ENCODE measurements at places on chromosomes 7 and 10.

GRCh38 chr7:67631476-67631875, 634.8 kb downstream of the TYW1 start:
- H3K27ac ChIP-seq = no peak overlapping the region
- DNase-seq = no peak
- no peaks in the 10 kb centered on the region for H3K4me1 ChIP-seq
- no peak overlapping the region for H3K4me3 ChIP-seq

DNA sequence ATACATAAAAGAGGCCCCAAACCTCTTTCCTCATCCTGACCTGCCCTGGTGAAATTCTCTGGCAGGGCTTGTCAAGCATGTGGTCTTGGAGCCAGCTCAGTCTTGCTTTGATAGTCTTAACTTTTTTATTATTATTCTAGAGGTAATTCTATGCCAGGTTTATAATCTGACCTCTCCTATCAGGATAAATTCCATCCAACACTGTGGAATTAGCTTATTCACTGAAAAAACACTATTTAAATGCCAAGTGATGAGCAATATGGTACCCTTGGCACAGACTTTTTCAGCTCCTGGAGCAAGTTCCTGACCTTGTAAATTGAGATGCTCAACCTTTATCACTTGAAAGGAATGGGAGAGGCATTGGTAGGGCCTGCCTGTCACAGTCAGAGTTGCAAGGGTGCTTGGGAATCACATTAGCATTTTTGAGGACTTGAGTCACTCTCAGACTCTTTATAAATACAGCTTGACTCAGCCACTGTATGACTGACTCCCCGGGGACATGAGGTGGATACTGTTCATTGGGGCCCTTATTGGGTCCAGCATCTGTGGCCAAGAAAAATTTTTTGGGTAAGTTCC, at the start of gene CPA4:
Gene CPA4 (plus strand): TSS at position 480 of the 576 bp plus-strand sequence. CDS start 20 bp downstream, at position 500.
- no peaks in the 10 kb centered on the region for H3K27me3 ChIP-seq
- DNase-seq = peak; percentile 99
- H3K36me3 ChIP-seq = no peaks in the 10 kb centered on the region
- H3K4me3 ChIP-seq = no peak within 1 kb of the TSS
- H3K4me1 ChIP-seq = peaks cover 14% of the 10 kb centered on the region

- DNase-seq = no peak
- no peaks in the 10 kb centered on the region for H3K27me3 ChIP-seq
- peaks cover 9% of the 10 kb centered on the region for H3K4me1 ChIP-seq
- H3K4me3 ChIP-seq = peak within 1 kb of the TSS; percentile 87
- H3K36me3 ChIP-seq = no peaks in the 10 kb centered on the region
Measured at GRCh38 chr7:77537136-77537777, at the start of gene PTPN12. Gene PTPN12 (plus strand): TSS chr7:77537295. CDS start chr7:77537547, 252 bp downstream.

DNA sequence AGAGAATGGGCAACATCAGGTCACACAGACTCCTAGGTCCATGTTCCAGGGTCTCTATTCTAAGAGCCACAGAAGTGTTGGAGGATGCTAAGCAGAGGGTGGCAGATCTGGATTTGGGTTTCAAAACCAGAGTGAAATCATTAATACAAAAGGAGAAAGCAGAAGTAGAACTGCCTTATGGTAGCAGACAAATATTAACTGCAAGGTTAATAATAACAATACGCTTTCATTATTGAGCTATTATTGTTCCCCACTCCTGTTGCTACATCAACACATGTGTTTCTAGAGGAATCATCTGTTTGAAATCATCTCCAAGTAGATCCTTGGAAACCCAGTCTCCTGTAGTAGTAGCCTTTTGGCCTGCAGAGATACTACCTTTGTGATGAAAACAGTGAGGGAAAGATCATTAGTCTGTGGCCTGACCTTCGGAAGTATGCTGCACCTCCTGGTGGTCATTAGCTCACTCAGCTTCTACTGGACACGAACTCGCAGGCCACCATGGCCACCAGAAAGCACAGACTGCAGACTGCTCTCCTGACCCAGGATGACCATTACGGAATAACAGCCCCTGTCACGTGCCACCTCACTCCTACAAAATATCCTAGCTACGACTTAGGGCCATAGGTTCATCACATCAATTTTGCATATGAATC, 84.6 kb downstream of the XPNPEP1 start:
- H3K4me3 ChIP-seq = no peak overlapping the region
- no peaks in the 10 kb centered on the region for H3K4me1 ChIP-seq
- DNase-seq = no peak
- no peak overlapping the region for H3K27ac ChIP-seq

DNA sequence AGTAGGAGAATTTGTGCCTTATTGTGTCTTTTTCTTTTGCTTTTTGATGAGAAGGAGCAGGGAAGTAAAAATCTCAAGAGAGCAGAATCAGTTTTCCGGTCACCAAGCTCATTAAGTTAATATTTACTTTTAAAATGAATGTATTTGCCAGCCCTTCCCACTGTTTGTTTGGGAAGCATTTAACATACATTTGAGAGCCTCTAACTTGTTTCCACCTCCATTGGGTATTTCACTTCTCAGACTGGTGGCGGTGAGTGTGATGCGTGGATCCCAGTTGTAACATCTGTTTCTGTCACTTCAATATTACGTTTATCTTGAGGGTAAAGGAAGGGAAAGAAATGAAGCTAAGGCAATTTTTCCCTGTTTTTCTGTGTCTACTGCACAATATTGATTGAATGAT, 22.8 kb downstream of the CDK14 start:
- H3K27ac ChIP-seq = no peak overlapping the region
- DNase-seq = no peak
- peaks cover 4% of the 10 kb centered on the region for H3K4me1 ChIP-seq
- H3K27me3 ChIP-seq = no peaks in the 10 kb centered on the region
- H3K4me3 ChIP-seq = no peak overlapping the region

GRCh38 chr10:33237736-33238624, 96.5 kb downstream of the NRP1 start:
- DNase-seq = peak; percentile 99
- H3K4me1 ChIP-seq = peaks cover 33% of the 10 kb centered on the region
- no peaks in the 10 kb centered on the region for H3K27me3 ChIP-seq
- no peak overlapping the region for H3K4me3 ChIP-seq
- H3K27ac ChIP-seq = peak overlapping the region; percentile 47

GRCh38 chr7:103423467-103424179, 22.4 kb downstream of the SLC26A5 start:
- H3K36me3 ChIP-seq = no peaks in the 10 kb centered on the region
- H3K27ac ChIP-seq = no peak overlapping the region
- H3K4me1 ChIP-seq = no peaks in the 10 kb centered on the region

GRCh38 chr7:2186166-2186565, 46.6 kb downstream of the MAD1L1 start:
- no peaks in the 10 kb centered on the region for H3K27me3 ChIP-seq
- no peaks in the 10 kb centered on the region for H3K4me1 ChIP-seq
- H3K27ac ChIP-seq = no peak overlapping the region
- peaks cover 4% of the 10 kb centered on the region for H3K36me3 ChIP-seq

DNA sequence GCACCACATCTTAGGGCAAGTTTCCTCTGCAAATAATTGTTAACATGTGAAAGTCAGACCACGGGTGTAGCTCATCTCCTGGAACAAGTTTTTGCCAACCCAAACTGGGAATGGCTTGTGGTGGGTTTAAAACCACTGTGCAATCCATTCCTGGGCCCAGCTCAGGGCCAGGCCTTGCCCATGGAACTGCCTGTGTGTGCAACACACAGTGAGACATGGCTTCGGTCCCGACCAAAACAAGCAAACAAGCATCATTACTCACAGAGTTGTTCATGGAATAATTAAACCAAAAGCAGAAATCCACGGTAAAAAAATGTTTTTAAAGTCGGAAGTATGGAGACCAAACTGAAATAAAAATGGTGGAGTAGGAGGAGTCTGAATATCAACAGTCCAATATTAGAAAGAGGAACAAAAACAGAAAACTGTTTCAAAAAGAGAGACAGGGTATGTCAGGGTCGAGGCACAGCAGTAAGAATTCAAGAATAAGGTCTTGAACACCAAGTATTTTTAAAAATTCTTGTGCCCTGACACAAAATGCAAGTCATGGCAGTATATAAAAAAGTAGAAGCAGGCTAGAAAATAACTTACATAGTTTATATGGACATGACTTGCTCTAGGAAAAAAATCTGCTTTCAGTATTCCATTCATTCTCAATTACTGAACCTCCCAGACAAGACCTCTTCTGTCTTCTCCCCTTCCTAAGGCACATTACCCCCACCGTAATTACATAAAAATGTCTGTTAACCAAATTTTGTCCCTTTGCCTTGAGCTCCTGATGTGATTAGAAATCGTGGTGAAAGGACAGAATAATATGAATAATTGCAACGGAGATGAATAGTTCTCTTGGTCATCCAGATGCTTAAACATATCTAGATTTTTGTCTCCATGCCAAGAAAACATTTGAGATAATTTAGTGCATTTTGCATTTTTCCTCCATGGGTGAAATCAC, 88.4 kb downstream of the FAS start:
- H3K27me3 ChIP-seq = no peaks in the 10 kb centered on the region
- no peak for DNase-seq
- H3K27ac ChIP-seq = peak overlapping the region; percentile 66
- H3K36me3 ChIP-seq = no peaks in the 10 kb centered on the region
- peaks cover 5% of the 10 kb centered on the region for H3K4me1 ChIP-seq

- H3K4me1 ChIP-seq = no peaks in the 10 kb centered on the region
- no peak overlapping the region for H3K27ac ChIP-seq
- H3K36me3 ChIP-seq = no peaks in the 10 kb centered on the region
Measured at GRCh38 chr7:89246196-89246595, 450.7 kb upstream of the TEX47 start.

DNA sequence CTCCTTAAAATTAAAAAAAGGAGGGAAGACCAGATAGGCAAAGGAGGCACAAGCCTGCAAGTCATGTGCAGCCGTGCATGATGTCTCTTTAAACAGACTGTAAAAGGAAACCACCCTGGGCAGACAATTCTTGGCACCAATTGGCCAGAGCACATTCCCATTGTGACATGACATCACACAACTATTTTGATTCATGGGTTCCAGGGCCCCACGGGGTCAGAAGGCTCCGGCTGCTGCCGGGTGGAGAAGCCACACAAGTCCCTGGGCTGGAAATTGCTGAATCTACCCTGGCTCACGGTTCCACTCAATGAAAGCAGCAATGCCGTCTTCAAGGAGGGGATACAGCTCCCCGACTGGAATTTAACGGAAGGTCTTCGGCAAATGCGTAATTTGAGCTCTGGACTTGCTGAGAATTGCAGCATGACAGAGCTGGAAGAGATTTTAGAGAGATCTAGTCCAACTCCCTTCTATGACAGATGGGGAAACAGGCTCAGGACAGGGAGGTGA, 140.5 kb downstream of the PRKAG2 start:
- DNase-seq = peak; percentile 96
- no peaks in the 10 kb centered on the region for H3K36me3 ChIP-seq
- H3K27me3 ChIP-seq = no peaks in the 10 kb centered on the region
- peaks cover 21% of the 10 kb centered on the region for H3K4me1 ChIP-seq

DNA sequence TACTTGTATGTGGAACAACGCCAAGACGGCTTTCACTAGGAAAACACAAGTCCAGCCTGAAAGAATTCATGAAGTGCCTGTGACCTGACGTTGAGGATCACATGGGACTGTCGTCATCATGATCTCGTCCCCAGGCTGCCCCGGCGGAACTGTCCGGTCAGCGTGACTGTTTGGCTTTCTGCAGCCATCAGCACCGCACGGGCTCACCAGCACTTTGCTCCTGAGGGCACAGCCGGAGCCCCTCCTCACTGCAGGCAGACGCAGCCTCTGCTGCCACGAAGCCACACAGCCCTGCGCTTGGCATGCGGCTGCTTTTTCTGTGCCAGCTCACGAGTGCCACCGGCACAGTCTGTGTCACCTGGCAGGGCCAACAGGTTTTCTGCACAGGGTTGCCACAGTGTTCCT, 9.4 kb upstream of the GET4 start:
- H3K27ac ChIP-seq = peak overlapping the region; percentile 70
- H3K4me1 ChIP-seq = peaks cover 12% of the 10 kb centered on the region
- H3K36me3 ChIP-seq = peaks cover 44% of the 10 kb centered on the region
- no peaks in the 10 kb centered on the region for H3K27me3 ChIP-seq
- H3K4me3 ChIP-seq = no peak overlapping the region

- H3K4me1 ChIP-seq = no peaks in the 10 kb centered on the region
- peaks cover 62% of the 10 kb centered on the region for H3K27me3 ChIP-seq
- DNase-seq = no peak
Measured at GRCh38 chr7:30970074-30970473, 6.3 kb downstream of the GHRHR start.

- H3K36me3 ChIP-seq = peaks cover 63% of the 10 kb centered on the region
- no peaks in the 10 kb centered on the region for H3K27me3 ChIP-seq
- no peak overlapping the region for H3K27ac ChIP-seq
- peaks cover 19% of the 10 kb centered on the region for H3K4me1 ChIP-seq
- H3K4me3 ChIP-seq = no peak overlapping the region
Measured at GRCh38 chr10:110509560-110509959, 11.9 kb downstream of the DUSP5 start.

- H3K4me1 ChIP-seq = peaks cover 1% of the 10 kb centered on the region
- no peaks in the 10 kb centered on the region for H3K36me3 ChIP-seq
- peak overlapping the region; percentile 67 for H3K27ac ChIP-seq
- H3K4me3 ChIP-seq = peak overlapping the region; percentile 83
- DNase-seq = peak; percentile 26
Measured at GRCh38 chr10:27998178-27998953, 513 bp downstream of the ODAD2 start.

Data from IMR-90 (cell line).